ENCODE measurements at places on chromosomes 1 and 21.
A peak's percentile ranks its signal among the peaks of the same experiment; 100 is the strongest.

GRCh38 chr21:29418813-29419212 is 120.1 kb downstream of the BACH1 start:
- no peak for DNase-seq

DNA sequence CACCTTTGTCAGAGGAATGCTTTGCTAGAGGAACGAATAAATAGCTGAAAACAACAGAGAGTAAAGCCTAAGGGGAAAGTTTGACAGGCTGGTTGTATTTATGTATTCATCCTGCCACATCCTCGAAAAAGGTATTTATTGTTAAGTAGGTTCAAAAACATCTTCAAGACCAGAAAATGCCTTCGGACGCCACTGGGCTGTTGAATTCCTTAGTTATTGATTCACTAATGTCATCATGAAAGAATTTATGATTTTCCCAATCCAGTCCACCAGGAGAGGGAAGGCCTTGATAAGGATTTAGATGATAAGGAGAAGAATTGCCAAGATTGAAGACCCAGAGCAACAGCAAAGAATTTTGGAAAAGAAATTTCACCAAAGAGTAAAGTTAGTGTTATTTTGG is 35.2 kb upstream of the MAB21L3 start:
- no peak for DNase-seq

- peak; percentile 91 for DNase-seq
Measured at GRCh38 chr1:156090840-156091188, 8.5 kb upstream of the MEX3A start.

DNA sequence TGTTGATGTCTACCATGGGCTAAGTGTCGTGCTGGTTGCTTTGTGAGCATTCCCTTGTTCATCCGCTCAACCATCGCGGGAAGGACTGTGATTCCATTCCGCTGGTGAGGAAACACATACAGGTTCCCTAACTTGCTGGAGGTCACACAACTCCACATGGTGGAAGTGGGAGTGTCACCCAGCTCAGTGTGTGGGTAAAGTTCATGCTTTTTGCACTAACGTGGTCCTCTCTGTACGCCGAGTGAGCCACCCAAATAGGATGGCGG is 4.0 kb upstream of the CLDN19 start:
- DNase-seq: no peak

DNA sequence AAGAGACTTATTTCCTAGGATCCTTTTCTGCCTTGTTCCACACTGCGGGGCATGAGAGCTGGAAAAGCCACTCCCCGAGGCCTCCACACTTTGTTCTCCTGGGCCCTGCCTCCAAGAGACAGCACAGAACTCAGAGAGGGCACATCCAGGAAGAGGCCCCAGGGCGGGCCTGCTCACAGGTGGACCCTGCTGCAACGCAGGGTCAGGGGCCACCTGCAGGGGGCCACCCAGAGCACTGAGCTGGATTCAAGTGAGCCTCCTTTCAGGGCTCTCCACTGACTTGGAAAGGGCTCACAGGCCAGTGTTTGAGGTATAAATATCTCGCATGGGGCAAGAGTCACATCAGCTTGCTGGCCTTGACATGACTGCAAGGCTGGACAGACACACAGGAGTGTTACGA is 4.8 kb downstream of the RGS16 start:
- no peak for DNase-seq

DNA sequence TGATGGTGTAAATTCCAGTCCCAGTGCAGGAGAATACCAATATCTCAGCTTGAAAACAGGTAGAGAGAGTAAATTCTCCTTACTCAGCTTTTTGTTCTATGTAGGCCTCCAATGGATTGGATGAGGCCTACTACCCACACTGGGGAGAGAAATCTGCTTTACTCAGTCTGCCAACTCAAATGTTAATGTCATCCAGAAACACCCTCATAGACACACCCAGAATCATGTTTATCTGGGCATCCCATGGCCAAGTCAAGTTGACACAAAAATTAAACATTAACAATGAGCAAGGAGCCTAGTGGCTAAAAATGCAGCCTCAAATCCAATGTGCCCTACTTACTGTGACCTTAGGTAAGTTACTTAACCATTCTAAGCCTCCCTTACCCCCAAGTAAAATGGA is 6.9 kb upstream of the HLX start:
- no peak for DNase-seq

- no peak for DNase-seq
Measured at GRCh38 chr1:43522776-43523480, 7.8 kb upstream of the PTPRF start.

DNA sequence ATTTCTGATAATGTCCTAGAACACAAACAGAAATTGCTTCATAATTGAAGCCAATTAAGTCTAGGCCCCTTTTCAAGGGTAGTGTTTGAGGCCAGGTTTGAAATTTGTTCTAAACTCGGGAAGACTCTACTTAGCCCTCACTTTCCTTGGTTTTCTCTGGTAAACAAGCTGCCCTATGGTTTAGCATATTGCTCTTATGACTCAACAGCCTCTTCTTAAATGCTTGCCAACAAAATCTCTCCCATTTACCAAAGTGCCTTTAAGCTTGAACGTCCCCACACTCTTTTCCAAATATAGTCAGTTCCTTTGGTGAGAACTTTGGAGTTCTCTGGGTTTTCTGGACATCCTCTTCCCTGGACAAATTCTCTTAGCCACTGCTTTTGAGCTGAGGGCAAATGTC is 5.8 kb upstream of the LCE6A start:
- no peak for DNase-seq

DNA sequence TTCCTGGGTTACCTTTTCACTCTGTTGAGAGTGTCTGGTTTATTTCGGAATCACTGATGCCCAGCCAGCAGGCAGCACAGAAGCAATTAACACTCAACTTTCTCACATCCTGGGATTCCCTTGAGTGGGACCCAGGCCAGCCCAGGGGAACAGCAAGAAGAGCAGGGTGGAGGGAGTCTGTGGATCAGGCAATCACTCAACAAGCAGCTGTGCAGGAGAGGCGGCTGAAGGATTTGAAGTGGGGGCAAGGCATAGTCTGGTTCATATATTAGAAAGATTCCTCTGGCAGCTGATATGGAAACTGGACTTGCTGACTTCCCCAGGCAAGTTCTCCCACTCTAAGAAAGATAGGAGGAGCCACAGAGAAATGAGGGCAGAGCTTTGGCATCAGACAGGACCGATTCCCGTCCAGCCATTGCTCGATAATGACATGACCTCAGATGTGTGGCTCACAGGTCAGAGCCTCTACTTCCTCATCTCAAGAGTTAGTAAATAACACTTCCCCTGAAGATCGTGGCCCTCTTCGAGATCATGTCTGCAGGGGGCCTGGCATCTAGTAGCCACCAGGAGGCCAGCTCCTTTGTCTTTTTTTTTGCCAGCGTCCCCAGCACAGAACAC is 12.4 kb downstream of the EPHA8 start:
- DNase-seq: no peak

DNA sequence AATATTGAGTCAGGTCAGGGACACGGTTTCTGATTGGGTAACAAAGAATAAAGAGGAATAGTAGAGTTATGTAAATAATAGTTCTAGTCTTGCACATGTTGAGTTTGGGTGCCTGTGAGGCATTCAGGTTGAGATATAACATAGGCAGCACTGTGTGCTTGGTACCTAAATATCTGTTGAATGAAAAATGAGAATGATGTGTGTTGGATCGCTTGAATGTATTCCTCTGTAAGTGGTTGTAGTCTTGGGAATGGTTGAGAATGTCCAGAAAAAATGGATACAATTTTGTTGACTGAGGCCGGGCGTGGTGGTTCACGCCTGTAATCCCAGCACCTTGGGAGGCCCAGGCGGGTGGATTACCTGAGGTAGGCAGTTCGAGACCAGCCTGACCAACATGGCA is 116.3 kb upstream of the HNRNPU start:
- no peak for DNase-seq

DNA sequence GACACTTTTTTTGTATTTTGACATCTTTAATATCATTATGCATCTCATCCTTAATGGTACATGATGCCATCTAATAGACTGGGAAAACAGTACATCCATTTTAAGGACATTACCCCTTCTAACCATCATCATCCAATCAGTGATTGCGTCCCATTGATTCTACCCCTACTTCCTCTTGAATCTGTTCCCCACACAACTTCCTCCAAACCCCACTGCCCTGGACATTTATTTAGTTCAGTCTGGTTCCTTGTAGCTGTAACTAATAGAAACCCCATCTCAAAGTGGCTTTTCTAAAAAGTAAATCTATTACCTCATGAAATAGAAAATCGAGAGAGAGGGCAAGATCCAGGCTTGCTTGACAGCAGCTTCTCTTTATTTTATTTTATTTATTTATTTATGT is 2.1 kb upstream of the ITLN1 start:
- DNase-seq: no peak

GRCh38 chr1:156836041-156836654 is 19.5 kb upstream of the SH2D2A start:
- no peak for DNase-seq

GRCh38 chr1:184419350-184420161 is 32.7 kb downstream of the C1orf21 start:
- no peak for DNase-seq

- no peak for DNase-seq
Measured at GRCh38 chr1:38834221-38834782, 25.3 kb downstream of the RRAGC start.

GRCh38 chr1:192066202-192066601 is 92.1 kb upstream of the RGS18 start:
- DNase-seq: no peak

DNA sequence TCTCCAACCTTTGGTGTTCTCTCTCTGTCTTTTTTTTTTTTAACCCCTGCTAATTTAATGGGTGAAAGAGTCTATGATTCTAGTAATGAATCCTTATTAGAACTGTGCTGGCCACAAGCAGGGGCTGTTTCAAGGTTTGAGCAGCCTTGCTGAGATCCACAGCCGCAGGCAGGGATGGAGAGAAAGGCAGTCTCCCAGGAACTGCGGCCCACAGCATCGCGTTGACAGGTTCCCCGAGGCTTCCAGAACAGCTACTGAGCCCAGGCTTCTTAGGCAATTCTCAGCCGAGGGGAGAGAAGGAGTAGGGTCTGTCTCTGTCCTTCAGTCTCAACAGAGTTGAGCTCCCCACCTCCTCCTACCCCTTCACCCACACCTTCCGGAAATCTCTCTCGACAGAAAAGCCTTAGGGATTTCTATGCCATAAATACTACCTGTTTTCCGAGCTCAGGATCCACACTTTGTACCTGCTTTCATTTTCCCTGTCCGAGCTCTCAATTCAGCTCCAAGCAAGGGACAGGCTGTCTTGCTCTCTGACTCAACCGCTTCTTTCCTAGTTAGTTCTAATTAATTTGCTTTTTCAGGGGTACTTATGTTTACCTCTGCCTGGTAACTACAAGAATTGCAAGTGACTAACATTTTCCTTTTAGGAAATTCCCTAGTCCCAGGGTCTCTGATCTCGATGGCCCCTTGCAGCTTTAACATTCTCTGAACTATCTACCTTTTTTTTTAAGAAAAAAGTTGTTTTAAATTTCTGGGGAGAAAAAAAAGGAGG is 6.7 kb upstream of the CASZ1 start:
- DNase-seq: no peak

DNA sequence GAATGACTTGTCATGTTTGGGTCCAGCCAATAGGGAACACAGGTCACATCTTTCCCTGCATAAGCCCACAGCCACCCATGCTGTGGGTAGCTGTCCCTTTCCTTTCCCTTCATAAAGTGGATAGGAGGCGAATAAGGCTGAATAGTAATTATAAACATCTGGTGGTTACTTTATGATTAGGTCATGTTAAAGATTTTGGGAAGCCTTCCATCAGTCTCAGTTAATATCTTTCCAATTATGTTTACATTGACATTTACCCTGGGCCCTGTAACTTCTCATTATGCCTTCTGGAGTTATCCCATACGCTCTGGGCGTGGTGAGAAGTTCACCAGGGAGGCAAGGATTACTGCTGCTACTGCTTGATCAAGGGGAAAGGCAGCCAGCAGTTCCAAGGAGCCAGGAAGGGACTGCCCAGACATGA is 197.2 kb downstream of the HLX start:
- no peak for DNase-seq

DNA sequence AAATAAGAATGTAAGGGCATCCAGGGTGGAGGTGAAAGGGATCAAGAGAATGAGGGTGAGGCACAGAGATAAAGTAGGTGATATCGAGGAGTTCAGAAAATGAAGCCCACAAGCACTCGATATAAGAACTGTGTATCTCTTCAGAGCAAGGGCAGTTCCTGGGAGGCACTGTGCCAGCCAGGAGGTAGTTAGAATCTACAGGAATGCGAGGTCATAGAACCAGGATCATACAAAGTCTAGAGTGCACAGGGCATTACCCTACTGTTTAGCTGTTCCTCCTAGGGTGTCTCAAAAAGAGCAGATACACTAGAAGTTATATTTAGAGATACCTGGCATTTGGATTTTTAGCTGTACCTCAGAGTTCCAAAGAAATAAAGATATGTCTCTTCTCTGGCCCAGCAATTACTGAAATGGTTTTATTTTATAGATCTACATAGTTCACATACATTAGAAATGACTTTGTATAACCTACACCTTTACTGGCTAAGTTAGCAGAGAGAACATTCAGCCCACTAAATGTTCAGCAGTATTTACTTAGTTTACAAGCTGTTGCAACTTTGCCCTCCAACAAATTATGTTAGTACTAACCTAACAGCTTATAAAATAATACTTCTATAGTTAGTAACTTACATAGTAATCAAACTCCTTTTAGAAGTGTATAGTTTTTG is 1.6 kb downstream of the OVAAL start:
- no peak for DNase-seq

DNA sequence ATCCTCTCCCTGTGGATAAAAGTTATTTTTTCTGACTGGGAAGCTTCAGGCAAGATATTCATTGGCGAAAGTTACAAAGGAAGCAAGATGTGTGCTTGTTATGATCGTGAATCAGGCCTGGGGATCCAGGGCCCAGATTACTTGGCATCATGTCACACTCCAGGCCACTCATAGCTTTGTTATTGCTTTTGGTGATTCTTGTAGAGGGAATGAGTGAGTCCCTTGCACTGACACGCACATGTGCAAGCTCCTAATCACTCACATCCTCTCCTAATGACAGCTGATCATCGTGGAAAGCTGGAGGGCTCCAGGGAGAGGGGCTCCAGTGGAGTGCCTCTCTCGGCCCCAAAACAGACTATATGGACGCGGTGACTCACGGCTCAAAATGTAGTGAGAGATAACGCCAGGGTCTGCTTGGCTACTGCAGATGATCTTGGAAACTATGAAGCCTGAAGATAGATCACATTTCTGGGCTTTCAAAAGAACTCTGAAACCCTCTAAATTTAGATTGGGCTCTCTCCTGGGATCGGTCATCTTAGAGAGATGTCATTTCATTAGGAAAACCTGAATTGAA is 481.1 kb upstream of the USP24 start:
- no peak for DNase-seq

GRCh38 chr1:229028544-229028943 is 242.4 kb upstream of the RAB4A start:
- DNase-seq: no peak
